Activated T-cell treated with anti-CD3 and anti-CD28 coated beads for 48 hours (primary cell): ENCODE measurements at places on chromosomes 3 and 15.

DNA sequence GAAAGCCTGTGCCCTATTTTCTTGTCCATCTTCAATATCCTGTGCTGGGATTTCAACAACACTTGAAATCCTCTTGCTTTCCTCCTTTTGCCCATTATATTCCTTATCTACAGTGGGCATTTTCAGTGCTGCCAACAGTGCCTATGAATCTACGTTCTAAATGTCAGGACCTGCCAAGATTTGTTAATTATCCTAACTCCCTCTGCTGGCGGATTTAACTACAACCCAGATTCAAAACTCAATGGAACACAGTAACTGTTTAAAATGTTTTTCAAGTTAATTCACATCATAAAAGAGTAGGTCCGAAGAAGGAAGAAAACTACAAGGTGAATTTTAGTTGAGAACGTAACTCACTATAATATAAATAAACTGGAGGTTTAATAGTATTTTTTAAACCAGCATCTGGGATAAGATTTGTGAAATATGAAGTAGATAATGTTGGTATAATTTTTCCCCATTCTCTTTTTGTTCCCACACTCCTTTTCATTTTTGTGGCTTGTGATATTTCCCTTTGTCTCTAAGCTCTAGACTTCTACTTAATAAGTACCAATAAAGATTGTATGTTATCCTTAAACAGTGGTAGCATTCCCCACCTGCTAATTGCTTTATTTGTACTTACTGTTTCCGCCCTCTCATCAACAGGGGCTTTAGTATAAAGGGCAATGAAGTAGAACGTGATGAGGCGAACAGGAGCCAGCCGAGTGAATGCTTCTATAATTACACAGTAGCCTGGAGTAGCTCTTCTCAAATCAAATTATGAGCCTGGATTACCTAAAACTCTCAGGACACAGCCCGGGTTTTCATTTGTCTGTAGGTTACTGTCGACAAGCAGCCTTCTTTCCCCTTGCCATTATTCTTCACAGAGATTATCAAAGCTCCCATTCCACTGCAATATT, 302.5 kb upstream of the ATP11B start:
- DNase-seq = no peak

GRCh38 chr3:183217548-183218332, 35.3 kb upstream of the B3GNT5 start:
- no peak for DNase-seq

- no peak for DNase-seq
Observed at GRCh38 chr3:53303549-53303948, 43.8 kb downstream of the DCP1A start.

- no peak for DNase-seq
Observed at GRCh38 chr15:66963710-66964109, 101.7 kb upstream of the SMAD3 start.

GRCh38 chr3:170697908-170698307, 112.0 kb upstream of the SLC7A14 start:
- no peak for DNase-seq

DNA sequence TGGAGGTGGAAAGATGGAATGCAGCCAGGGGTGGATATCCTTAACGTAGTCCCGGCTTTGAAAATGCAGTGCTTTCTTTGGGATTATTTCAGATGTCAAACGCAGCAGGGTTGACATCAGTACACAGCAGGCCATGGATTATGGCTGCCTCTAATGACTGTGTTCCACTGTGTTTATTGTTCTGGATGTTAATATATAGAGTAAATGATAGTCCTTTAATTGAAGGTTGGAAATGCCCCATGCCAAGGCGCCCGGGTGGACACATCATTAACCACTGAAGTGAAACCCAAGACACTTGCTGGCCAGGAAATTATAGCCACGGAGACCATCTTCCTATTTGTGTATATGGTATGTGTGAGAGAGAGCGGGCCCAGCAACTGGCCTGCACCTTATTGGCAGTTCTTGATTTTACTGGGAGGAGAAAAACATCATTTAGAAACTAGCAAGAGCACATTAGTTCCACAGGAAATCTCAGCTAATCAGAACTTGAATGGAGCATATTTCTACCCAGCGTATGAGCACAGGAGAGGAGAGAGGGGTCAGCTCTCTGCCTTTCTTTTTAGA, 254.9 kb upstream of the RASGRP1 start:
- DNase-seq = no peak

- no peak for DNase-seq
Observed at GRCh38 chr3:191154827-191155226, 44.2 kb upstream of the OSTN start.

GRCh38 chr3:168939651-168940238, 723.8 kb downstream of the MECOM start:
- no peak for DNase-seq

DNA sequence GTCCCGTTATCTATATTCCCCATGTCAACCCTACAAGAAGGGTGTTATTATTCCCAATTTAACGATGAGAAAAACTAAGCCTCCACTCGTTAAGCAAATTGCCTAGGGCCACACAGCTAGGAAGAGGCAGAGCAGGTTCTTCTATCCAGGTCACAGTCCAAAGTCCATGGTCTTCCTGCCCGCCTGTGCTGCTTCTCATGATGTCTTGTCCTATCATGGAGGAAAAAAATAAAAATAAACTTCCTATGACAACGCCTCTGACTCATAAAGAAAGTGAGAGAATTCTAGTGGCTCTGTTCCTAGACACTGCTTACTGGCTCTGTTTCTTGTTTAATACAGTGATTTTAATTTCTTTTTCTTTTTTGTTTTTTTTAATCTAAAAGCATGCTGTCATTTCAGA, 9.7 kb downstream of the COL8A1 start:
- no peak for DNase-seq

GRCh38 chr3:22013641-22014040, 262.6 kb upstream of the ZNF385D start:
- DNase-seq = no peak
